ENCODE measurements at places on chromosomes 3 and 15.

GRCh38 chr15:99442252-99442897 is 123.4 kb upstream of the MEF2A start:
- DNase-seq, result no peak

DNA sequence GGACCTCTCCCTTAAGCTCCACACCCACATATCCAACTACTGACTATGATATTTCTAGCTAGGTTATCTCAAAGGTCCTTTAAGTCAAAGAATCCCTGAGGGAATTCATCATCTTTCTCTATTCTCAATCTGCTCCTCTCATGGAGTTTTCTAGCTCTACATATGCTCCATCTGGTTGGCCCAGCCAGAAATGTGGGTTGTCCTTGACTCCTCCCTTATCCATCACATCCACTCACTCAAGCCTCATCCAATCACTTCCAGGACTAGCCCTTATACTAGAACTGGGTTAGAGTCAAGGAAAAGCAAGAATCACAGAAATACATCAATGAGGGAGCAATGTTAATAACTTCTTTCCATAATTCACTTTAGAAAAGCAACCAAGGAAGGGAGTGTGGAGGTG is 45.4 kb downstream of the ZNF106 start:
- no peak for DNase-seq

DNA sequence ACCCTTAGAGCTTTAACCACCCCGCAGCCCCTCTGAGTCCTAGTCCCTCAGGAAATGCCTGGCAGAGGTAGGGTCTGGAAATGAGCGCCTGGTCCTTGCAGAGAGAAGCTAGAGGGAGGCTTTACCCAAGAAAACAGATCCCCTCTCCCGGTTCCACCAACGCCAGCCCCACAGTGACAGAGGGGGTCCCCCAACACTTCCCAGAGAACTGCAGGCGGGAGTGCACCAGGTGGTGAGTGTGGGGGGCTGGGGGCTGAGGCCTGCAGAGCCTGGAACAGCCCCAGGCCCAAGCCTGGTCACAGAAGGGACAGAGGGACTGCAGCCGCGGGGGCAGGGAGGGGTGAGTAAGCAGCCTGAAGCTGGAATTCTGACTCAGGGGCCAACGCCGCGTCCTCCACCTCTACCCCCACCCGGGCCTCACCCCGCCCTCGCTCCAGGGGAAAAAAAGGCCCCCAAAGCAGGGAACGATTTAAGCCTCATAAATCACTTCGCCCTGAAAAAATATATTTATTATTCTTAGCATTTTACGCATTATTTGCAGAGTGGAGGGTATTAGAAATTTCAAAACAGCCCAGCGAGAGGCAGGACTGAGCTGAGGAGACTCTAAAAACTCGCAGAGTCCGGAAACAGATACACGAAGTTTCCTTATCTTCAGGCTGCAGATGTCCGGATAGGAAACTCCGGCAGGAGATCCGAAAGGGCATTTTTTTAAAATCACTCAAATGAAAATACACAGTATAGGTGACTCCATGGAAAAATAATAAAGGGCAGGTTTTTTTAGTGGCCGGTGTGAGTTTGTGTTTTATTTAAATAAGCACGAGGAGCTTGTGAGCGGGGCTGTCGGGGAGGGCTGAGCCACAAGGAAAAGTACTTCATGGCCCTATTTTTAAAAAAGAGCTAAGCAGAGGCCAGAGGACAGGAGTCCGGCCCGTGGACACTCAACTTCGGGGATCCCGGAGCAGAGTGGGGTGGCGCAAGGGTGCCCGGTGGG is 10.0 kb downstream of the GATA2 start:
- DNase-seq, result no peak

DNA sequence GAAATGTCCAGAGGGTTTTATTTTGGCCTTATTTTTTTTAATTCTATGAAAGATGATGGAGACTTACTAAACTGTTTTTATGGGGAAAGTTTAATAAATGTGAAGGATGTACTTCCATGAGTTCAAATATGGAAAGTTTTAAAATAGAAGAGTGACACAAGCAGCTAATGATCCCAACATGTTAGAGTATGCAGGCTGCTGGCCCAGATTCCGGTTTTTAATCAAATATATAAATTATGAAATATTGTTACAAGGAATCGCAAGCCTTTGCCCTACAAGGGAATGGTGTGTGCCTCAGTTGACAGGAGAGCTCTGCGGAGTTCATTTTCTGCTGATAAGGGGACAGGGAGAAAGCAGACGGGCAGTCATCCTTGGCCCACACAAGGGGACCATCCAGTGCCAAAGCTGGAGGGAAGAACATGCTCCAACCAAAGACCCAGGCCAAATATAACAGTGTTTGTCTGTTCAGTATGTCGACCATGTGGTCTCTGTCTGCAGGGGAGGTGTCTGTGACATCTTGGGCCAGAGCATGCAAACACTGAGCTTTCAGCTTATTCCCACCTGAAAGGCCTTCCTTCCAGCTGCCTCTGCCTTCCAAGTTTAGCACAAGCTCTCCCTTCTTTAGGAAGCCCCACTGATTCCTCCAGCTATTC is 69.8 kb downstream of the SSUH2 start:
- DNase-seq, result no peak

- DNase-seq, result no peak
Observed at GRCh38 chr3:174191895-174192294, 667.2 kb upstream of the NAALADL2 start.

GRCh38 chr3:40645883-40646282 is 121.1 kb downstream of the ZNF621 start:
- no peak for DNase-seq

DNA sequence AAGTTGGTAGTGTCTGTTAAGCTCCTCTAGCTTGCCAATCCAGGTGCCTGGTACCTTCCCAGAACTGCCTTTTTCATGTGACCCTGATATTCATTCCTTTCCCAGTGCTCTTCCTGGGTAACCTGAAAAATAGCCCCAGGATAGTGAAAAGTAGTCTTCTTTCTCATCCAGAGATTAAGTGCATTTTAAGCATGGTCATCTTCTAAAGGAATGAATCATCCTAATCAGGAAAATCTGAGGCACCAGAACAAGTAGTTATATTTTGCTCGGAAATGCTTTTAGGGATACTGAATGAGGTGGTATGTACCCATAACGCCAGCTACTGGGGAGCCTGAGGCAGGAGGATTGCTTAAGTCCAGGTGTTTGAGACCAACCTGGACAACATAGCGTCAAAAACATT is 23.1 kb upstream of the PDCD6IP start:
- DNase-seq, result no peak

GRCh38 chr3:23547905-23548650 is 257.7 kb upstream of the UBE2E1 start:
- no peak for DNase-seq

DNA sequence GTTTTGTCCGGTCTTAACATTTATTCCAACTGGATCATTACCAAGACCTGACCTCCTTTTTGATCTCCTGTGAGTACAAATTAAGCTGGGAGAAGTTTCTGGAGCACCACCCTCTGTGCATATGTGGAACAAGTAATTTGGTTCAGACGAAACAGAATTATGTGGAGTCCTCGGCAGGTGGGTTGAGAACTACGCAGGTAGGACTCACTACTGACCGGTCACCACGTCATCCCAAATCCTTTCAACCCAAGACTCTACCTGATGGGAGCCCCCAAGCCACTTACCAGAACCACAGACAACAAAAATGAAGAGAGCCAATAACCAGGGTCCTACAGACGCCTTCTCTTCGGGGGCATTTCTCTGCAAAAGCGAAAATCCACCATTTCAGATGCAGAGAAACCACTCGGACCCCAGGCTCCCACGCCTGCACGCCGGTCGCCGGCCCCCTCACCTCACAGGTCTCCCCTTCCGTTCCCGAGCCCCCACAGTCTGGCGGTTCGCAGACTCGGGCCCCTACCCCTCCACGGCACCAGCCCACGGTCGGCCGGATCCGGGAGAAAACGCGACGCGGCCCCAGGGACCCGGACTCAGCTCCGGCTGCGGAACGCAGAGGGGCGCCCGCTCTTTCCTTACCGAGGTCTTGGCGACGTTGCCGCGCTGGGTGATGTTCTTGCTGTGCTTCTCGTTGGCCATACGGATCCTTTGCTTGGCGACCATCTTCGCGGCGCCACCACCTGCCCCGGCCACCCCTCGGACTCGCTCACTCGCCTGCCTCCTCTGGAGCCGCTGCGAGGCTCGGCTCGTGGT is 674 bp downstream of the SERP1 start:
- peak; percentile 44 for DNase-seq

GRCh38 chr3:188168648-188169047 is 14.7 kb downstream of the LPP start:
- DNase-seq, result no peak

DNA sequence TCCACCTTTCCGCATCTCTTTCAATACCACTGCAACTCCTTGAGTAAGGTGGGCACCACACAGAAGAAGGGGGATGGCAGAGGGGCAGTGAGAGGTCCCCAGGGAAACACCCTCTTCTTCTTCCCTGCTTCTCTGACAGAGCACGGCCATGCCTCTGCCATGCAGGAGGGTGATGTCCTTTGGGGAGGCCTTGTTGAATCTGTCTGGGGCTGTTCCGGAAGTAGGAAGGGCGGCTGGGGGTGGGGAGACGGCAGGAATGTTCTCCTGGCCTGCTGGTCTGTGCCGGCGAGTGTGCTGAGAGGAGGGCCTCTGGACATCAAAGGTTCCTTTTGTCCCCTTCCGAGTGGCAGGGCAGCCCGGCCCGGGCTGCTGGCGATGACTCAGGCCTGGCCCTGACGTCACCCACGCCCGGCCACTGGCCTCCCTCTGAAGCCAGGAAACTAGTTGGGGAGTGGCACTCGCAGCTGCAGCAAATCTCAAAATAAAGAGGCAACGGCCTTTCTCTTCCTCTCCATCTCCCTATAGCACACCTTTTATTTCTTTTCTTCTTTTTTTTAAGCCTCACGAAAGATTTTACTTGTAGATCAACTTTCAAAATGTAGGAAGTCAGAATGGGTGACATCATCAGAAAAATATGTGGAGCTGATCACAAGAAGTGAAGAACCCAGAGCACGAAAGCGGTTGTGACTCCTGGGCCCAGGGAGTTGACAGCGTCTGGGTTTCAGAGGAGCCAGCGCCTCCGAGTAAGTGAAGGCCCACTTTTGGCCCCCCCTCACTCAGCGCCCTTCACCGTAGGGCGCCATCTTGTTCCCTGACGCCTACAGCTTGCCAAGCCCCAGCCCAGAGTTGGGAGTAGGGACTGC is at the start of gene ZBTB38:
ZBTB38 (plus strand) TSS at position 443 of the 863 bp plus-strand sequence. CDS start 73,885 bp downstream, outside the sequence.
- DNase-seq, result no peak

DNA sequence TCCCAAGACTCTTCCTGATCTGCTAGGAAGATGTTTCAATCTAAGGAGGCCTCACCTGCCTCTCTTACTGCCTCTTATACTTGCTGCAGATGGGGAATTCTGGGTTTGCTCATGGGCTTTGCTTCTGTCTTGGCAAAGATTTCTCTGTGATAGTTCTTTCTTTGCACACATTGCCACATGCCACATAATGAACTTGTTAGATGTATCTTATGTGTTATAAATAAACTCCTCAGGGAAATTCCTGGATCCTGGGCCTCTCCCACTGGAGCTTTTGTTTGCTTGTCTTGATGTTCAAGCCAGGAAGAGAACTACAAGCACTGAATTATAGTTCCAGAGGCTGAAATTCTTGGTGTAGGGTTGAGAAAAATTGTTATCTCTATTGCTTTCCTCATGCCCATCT is 12.2 kb downstream of the RTP1 start:
- DNase-seq, result no peak

DNA sequence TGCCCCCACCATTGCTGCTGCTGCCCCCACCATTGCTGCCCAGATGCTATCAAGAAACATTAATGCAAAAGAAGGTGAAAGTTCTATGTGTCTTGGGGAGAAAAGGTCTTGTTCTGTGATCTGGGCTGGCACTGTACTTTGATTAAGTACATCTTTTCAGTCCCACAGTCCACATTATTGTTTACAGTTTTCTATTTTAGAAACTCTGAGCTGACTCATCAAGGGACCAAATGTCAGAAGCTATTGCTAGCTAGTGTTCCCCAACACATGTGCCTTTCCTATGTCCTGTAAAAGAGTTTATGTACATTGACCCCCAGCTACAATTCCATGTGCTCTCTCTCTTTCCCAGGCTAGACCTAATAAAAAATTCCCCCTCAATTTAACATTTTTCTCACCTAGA is 264.7 kb upstream of the NECTIN3 start:
- DNase-seq, result no peak

DNA sequence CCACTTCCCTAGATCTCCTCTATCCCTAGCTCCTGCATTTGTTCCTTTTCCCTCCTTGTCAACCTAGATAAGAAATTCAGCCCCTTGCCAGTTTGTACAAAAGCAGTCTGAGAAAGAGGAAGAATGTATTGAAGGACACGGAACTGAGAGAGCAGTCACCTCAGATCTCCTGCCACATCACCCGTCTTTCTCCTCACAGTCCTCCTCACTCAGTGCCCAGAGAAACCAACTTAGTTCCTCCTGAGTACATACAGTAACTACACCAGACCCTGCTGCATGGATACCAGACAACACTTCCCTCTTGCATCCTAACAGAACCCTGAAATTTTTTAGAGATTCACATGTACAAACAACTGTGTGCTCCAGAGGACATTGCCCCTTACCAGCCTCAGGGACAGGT is 563.6 kb upstream of the ADAMTS9 start:
- DNase-seq, result no peak

DNA sequence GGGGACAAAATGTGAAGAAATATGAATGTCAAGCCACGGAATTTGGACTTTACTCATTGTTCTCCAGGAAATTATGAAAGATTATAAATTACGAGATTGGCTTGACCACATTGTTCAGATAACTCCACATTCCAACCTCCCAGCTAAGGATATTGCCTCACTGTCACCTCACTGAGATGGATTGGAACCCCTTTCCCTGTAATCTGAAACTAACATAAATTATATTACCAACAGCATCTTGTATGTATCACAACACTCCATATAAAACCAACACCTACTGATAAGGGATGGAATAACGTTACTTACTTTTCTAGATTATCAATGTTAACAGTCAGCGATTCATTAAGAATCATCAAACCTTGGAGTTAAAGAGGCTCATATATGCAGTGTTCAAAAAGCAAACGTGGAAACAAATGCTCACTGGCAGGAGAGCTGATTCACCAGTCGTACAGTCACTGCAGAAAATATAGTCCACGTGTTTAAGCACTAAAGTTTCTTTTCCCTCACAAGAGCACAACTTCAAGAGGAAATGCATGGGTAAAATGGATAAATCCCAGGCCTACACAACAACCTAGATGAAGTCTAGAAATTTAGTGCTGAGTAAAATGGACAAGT is 451.5 kb downstream of the FGF12 start:
- no peak for DNase-seq

GRCh38 chr3:43180694-43181093 is 74.8 kb upstream of the POMGNT2 start:
- no peak for DNase-seq

DNA sequence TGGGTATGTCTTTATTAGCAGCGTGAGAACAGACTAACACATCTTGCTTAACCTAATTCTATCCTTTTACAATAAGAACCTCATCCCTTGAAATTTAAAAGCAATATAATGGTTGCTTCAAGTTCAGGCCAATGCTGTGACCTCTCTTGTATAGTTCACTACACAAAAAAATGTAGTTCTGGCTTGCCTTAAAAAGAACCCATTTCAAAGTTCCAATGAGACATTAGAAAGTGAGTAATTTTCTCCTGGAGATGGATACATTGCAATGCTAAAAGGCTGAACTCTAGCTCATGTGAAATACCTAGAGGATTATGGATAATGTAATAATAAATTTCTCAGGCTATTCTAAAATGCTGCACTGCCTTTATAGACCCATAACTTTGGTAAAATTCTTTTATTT is 47.8 kb downstream of the ATP13A4 start:
- no peak for DNase-seq

All from activated CD4-positive, alpha-beta T cell treated with anti-CD3 and anti-CD28 coated beads, Interleukin-2, amount 50 U/mL, for 1 hour (primary cell).